ENCODE measurements at places on chromosomes 1 and 21. TPM values are rescaled to one million over a fixed set of nuclear protein-coding genes. Genes with fewer than 3 reads are reported as not detected.

Gene KRTAP24-1
- not detected for total RNA-seq

Gene PRAMEF9
- total RNA-seq = not detected

Gene TRIM67
- total RNA-seq = not detected

Gene ANGPTL1
- 8.2 TPM for total RNA-seq

Gene ENAH
- 82.1 TPM for total RNA-seq

Gene TEDDM1
- not detected for total RNA-seq

Gene SIM2
- total RNA-seq = 0.91 TPM

Gene GBP5
- total RNA-seq = not detected

Gene RUNX3
- 0.91 TPM for total RNA-seq

Gene IFFO2
- total RNA-seq = 7.4 TPM

Gene CELA3A
- total RNA-seq = 0.56 TPM

Gene PAX7
- total RNA-seq = not detected

Gene OR2T35
- total RNA-seq = not detected

Gene LIX1L
- 26.5 TPM for total RNA-seq

Gene MYBPH
- total RNA-seq = 8.5 TPM

Gene CDC14A
- total RNA-seq = 1.9 TPM

Gene MCL1
- 187 TPM for total RNA-seq

Gene S100A14
- 1.4 TPM for total RNA-seq

Gene TPR
- total RNA-seq = 38.5 TPM

Gene CFHR2
- total RNA-seq = not detected

Gene IFI44L
- total RNA-seq = 7.4 TPM

Gene RAB42
- 5.5 TPM for total RNA-seq

Gene MAP10
- total RNA-seq = 1.2 TPM

Gene COG2
- 23.3 TPM for total RNA-seq

Gene TNN
- not detected for total RNA-seq

Gene ITPKB
- 7.6 TPM for total RNA-seq

Gene MANEAL
- total RNA-seq = not detected

Gene CRTC2
- total RNA-seq = 8.5 TPM

Gene DMAP1
- 32.8 TPM for total RNA-seq

Gene RSPO1
- 0.08 TPM for total RNA-seq

Gene CTSK
- total RNA-seq = 27.4 TPM
